Vagina (tissue), 2 donors: ENCODE measurements at places on chromosomes 5 and 9.

DNA sequence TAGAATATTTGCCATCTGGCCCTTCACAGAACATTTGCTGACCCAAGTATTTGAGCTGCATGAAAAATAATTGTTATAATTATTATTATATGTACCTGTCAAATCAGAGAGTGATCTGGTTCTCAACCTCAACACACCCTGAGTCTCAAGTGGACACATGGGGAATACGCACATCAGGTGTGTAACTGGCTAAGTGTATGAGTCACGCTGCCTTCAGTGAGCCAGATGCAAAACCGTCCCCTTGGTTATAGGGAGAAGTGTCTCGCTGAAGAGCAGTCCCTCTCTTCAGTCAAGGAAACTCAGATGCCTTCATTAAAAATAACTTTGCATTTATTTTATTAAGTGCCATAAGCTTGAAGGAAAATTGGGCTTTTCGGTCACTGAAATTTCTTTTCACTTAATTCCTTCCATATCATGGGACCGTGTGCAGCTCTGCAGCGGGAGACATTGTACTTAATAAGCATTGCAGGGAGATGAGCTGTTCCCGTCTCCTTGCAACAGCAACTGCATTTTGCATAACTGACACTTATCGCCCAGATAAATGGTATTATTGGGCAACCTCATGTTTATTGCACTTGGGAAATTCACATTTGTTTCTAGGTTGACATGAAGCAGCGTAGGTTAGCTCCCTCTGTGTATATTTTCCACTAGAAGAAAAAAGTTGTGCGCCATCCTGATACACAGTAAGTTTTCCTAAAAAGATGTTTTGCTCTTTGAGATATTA is 512.3 kb upstream of the DAP start:
- no peak for DNase-seq

GRCh38 chr5:169873642-169874041 is 106.7 kb downstream of the INSYN2B start:
- no peak for DNase-seq

DNA sequence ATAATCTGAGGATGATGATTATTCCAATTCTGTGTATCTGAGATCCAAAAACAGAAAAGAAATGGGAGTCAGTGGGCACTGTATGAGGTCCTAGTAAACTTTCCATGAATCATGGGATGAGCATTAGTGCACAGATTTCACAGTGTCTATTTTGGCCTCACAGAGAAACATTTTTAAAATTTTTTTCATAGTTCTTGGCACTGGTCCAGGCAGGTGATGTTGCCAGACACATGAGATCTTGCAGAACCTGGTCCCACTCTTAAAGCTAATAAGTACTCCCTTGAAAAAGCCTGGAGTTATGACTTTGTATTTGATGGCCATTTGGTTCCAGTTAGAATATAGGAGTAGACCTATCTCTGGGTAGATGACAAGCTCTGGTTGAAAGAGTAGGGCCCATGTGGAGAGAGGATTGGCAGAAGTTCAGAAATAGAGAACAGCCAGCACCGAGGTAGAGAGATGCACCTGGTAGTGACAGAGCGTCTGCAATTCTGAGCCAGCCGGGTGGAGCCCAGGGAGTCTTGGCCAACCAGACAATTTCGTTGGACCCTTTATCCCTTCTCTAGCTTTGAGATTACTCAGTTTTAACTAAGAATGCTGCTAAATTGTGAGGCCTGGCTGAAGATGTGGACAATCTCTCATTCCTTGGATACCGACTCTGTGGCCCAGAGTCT is 6.3 kb upstream of the TNFSF15 start:
- DNase-seq = no peak

GRCh38 chr9:91711755-91712601 is 238.1 kb downstream of the ROR2 start:
- DNase-seq = no peak

GRCh38 chr5:58300346-58300895 is 159.5 kb downstream of the PLK2 start:
- DNase-seq = no peak

DNA sequence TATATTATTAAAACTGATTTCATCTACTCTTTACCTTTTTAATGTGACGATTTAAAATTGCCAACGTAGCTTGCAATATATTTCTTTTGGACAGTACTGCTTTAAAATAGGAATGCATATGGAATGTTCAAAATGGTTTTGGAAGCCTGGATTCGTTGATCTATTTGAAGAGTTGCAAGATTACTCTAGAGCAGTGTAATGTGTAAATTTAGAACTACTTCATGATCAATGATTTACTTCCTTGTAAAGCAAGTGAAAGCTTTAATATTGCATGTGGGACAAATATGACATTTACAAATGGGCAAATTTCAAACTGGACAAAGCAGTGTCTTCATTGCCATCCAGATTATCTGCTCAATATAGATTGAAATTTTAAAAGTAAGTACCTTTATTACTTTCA is 38.3 kb downstream of the PARP8 start:
- DNase-seq = no peak

DNA sequence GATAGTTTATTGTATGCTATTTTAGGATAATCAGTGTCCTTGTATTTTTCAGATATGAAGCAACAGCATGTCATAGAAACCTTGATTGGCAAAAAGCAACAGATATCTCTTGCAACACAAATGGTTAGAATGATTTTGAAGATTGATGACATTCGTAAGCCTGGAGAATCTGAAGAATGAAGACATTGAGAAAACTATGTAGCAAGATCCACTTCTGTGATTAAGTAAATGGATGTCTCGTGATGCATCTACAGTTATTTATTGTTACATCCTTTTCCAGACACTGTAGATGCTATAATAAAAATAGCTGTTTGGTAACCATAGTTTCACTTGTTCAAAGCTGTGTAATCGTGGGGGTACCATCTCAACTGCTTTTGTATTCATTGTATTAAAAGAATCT is 14.5 kb downstream of the CCT5 start:
- no peak for DNase-seq

GRCh38 chr5:161544350-161544765 is 2.2 kb downstream of the GABRB2 start:
- no peak for DNase-seq
